Chondrocyte (in vitro differentiated cells): ENCODE measurements at places on chromosomes 13 and 19. TPM values are rescaled to one million over a fixed set of nuclear protein-coding genes. Genes with fewer than 3 reads are reported as not detected.

The MEIOSIN gene
- total RNA-seq = not detected in 3 replicates

The BABAM1 gene
- 83.3 to 100 TPM (median 91.2 TPM) in 3 replicates for total RNA-seq

The TMED1 gene
- 29.1 to 33.7 TPM (median 31.5 TPM) in 3 replicates for total RNA-seq

The SLC15A1 gene
- total RNA-seq = not detected in 3 replicates

The CCDC169 gene
- 1.8 to 2.3 TPM (median 2.2 TPM) in 3 replicates for total RNA-seq

The SYT5 gene
- 0.80 TPM in 1 of 3 replicates, not detected in the others for total RNA-seq
